Kidney (tissue), 22 donors: ENCODE measurements at places on chromosomes 6 and 20. TPM values are rescaled to one million over a fixed set of nuclear protein-coding genes. Genes with fewer than 3 reads are reported as not detected.

GRCh38 chr20:11792568-11792953, 125.1 kb upstream of the BTBD3 start:
- no peak for DNase-seq

The TOMM6 gene
- 150 TPM for total RNA-seq

The UNC5CL gene
- total RNA-seq: 53.7 TPM

The BYSL gene
- total RNA-seq: 14.3 TPM

The NTSR1 gene
- 0.09 TPM for total RNA-seq

- peak; percentile 77 for DNase-seq
These were observed 84.6 kb downstream of the DCDC2 start for GRCh38 chr6:24273096-24273870.

The KIFC1 gene
- total RNA-seq: 2.3 TPM

The GGTLC1 gene
- not detected for total RNA-seq

DNA sequence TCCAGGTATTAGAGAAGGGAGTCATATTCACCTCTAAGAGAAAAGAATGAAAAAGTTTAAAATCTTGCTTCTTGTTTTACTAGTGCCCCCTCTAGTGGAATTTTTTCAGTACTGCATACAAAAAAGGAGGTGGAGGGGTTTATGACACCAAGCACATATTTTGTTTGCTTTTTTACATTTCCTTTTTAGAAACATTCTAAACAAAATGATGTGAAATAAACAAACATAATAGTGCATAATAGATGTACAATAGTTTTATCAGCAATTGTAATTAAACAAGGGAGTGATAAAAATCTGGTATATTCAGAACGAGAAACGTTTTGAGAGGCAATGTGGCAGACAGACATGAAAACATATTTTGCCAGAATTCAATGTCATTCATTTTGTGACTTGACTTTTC, 111.0 kb upstream of the TFAP2D start:
- no peak for DNase-seq

DNA sequence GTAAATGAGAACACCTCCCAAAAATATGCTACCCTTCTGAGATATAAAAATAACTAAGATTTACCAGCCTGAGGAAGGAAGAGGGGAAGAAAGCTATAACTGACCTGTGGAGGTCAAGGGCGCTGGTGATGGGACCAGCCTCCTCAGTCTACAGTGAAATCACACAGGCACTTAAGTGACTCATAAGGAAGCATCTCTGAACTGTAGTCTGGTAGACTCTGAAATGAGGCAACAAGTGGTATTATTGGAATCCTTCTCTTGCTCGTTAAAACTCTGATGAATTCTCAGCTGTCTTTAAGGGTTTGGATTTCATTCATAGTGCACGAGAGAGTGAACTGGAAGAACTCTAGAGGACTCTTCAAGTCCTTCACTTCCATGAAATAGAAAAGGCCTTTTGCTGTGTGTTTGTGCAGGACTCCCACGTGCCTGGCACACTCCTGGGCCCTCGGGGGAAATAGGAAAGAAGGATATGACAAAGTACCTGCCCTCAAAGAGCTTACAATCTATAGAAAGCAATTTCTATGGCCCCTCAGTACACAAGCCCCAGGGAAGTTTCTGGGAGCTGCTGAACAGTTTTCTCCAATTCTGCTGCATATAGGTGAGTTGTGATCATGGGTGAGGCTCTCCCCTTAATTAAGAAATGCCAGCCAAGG, 231.8 kb upstream of the RREB1 start:
- DNase-seq: no peak

GRCh38 chr20:16415071-16416053, 157.9 kb downstream of the KIF16B start:
- DNase-seq: no peak

The IFNGR1 gene
- 94.3 TPM for total RNA-seq

- DNase-seq: no peak
These were observed 72.4 kb upstream of the SIRPA start for GRCh38 chr20:1822564-1823449.

The MUCL3 gene
- total RNA-seq: 0.13 TPM

DNA sequence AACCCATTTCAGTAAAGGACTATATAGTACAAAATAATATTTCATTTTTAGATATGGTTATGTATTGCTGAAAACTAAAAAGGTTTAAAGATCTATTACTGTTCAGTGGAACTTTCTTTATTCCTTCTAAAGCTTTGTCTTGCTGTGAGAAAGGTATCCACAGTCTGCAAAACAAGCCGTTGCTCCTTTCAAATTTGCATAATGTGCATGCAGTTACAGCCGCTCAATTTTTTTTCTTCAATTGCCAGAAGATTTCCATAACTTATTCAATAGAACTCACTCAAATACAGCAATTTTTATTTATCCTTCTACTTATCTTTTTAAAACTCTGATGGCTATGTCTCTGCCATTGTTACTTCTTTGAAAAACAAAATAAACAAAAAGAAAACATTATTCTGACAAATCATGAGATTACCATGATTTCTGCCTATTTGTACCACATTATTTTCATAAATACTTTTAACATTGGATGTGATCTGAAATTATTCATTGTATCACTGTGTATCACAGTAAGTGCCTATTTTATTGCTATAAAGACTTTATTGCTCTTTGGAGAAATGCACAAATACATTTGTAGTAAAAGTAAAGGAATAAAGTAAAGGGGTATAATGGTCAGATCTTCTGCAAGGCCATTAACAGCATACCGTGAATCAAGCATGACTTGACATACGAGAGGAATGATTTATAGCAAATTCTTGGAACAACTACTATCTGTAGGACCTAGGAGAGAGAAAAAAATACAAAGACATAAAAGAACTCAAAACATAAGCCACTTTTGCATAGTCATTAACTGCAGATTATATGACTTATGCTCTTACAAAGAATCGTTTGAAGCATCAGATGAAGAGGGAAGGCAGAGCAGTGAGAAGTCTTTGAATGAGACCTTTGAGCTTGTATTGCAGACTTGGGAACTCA, 29.6 kb upstream of the HBS1L start:
- no peak for DNase-seq

GRCh38 chr20:53622247-53623133, 28.9 kb upstream of the ZNF217 start:
- no peak for DNase-seq

GRCh38 chr6:110102411-110102810, 77.1 kb downstream of the WASF1 start:
- no peak for DNase-seq

The SNX21 gene
- 23.2 TPM for total RNA-seq

DNA sequence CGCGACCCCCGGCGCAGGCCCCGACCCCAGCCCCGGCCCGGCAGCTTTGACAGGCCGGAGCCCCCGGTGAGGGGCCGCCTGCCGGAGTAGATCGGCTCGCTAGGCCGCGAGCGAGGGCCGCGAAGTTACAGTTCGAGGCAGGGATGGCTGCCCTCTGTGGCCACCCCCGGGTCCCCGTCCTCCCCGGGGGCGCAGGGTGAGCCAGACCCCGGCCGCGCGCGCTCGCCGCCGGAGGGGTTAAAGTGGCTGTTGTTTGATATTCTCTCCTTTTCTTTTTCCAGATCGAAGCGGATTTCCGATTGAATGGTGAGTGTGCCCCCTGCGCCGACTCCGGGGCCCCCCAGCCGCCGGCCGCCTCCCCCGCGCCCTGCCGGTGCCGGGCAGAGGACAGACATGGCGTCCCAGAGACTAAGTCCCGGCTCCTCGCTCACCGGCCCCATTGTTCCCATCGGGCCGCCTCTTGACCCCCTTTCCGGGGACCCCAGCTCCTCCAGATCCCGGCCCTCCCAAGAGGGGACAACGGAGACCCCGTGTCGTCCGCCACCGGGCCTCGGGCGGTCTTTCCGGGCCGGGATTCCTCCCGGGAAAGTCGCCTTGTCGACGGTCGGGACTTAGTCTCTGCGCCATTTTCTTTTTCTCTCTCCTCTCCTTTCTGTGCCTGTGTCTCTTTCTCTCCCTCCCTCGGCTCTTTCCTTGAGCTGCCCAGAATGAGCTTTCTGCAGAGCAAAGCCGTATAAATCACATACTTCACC, 704 bp downstream of the TOP1 start:
- peak; percentile 48 for DNase-seq

GRCh38 chr20:297925-298775, 780 bp downstream of the ZCCHC3 start:
- peak; percentile 56 for DNase-seq

The NRSN1 gene
- not detected for total RNA-seq

- no peak for DNase-seq
These were observed 39.7 kb upstream of the ZFP64 start for GRCh38 chr20:52231230-52231746.

The LHFPL5 gene
- 0.47 TPM for total RNA-seq

GRCh38 chr6:33578588-33579011, 1.5 kb downstream of the BAK1 start:
- no peak for DNase-seq

The ETV7 gene
- total RNA-seq: 4.6 TPM

The MYLIP gene
- 52.8 TPM for total RNA-seq

The MYMX gene
- 1.1 TPM for total RNA-seq

DNA sequence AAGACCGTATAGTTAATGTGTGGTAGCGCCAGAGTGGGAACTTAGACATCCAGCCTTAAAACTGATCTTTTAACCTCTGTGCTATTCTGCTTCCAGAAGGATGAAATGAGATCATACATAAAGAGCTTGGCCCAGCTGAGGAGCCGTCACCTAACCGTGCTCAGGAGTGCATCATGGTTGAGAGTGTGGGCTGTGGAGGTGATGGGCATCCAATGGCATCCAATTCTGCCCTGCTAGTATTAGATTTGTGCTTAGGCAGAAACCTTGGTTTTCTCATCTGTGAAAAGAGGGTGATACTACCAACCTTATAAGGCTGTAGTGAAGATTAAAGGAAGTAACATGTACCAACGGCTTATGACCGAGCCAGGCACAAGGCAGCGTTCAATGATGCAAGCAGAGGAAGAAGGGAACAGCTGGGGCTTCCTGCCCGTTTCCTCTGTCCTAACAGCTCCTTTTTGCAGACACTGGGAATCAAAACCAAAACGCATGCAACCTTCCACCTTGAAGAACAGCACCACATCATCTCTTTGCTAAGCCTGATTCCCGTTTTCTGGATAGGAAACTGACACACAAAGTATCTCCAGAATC, 1.3 kb downstream of the SLC22A16 start:
- no peak for DNase-seq

DNA sequence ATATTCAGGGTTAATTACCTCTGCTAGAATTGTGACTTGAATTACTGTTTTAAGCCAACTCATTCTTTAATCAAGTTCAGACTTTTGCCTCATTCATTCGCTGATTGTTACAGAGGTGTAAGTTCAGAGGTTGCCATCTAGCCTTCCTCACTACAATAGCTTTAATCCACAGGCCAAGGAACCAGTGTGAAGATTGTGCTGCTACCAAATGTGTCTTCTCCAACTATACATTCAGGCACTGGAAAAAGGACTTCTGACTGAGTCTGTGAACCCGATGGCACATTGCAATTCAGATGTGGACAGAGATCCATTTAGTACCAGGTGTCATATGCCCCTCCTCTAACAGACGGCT, 111.2 kb upstream of the ADGRF1 start:
- no peak for DNase-seq

GRCh38 chr6:137236581-137237355, 17.6 kb upstream of the IFNGR1 start:
- no peak for DNase-seq

DNA sequence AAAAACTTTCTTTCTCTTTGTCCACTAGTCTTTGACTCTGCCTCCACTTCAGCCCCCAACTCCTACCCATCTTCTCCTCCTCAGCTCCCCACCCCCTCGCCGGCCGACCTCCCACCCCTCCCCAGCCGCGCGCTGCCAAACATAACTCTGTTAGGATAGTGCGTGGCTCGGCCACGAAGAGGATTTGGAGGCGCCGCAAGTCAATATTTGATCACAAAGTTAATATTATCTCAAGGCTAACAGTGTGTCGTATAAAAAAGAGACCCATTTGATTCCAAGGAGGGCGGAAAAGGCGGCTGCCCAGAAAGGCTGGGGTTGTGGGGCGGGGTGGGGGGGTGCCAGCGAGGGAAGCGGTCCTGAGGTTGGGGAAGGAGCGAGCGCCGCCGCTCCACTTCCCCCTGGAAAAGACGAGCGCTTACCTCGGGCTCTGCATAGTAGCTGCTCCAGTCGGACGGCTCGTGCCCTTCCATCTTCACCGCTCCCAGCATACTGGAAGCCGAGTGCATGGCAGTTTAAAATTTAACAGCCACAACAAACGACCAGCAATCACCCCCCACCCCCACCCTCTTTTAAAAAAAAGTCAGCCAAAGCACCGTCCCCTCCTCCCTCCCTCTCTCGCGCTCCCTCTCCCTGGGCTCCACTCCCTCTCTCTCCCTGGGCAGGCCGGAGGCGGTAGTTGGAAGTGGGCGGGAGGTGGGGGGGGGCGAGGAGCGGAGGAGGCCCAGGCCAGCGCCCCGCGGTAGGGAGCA, 425 bp downstream of the FOXA2 start:
- no peak for DNase-seq

The SLC35F1 gene
- 0.63 TPM for total RNA-seq

GRCh38 chr6:43095939-43096338, 19.8 kb downstream of the PTK7 start:
- DNase-seq: no peak

DNA sequence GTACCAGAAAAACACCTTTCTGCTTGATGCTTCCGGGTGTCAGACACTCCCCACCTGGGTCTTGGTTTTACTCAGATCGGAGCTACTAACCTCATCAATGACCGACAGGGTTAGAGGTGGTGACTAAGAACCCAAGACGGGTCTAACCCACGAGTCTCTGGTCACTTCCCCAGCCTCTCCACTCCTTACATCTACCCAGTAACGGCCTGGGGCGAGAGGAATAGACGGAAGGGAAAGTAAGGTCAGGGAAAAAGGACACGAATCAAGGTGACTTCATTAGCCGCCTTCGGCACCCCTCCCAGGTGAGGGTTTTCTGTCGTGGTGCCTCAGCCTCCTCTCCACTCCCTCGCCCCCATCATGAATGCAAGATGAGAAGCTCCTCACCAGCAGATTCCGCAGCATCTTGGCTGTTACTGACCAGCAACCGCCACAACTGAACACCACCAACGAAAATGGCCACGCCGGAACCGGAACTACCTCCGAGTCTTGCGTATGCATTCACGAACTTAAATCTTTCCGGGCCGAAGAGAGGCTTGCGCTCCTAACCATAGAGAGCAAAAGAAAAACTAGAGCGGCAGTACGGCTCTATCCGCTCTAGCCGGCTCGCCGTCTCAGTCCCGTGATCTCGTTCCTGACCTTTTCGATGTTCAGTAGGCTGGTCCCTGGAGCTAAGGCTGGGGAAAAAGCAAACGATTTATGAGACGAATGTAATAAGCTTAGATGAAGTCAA, at the start of gene COX7A2:
COX7A2 (minus strand) TSS at position 469 of the 730 bp plus-strand sequence; CDS start at position 402, 67 bp downstream.
- DNase-seq: peak; percentile 99

DNA sequence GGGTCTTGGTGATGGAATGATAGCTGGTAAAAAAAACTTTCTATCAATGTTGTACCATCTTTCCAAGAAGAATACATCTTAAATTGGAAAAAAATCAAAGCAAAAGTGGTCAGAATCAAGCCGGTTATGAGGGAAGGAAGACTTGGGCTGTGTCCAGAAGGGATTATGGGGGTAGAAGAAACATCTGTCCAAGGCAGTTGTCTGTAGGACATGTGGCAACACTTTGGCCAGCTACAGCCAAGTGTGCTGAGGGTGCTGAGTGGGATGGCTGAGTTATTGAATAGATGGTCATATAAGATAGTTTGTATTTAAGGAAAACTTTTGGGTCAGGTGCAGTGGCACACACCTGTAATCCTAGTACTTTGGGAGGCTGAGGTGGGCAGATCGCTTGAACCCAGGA, 38.4 kb downstream of the INSM1 start:
- DNase-seq: no peak

The BPI gene
- 0.16 TPM for total RNA-seq
